AML-193 (cell line): ENCODE measurements at places on chromosomes 2 and 18.

DNA sequence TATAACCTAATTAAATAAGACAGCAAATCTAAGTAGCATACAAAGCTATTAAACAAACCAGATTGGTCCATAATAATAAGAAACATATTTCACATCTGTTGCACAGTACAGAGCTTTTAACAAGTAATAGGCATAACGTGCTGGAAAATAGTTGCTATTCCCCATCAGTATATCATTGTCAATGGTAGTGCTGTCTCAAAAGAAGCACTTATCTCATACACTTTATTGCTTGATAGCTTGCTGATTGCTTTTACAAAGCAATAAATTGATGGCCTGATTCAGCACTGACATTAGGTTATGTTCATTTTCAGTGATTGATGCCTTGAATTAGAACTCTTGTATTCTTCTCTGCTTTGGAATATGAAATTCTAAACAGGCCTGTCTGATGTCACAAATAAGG, 641.7 kb downstream of the CBLN2 start:
- DNase-seq: no peak

DNA sequence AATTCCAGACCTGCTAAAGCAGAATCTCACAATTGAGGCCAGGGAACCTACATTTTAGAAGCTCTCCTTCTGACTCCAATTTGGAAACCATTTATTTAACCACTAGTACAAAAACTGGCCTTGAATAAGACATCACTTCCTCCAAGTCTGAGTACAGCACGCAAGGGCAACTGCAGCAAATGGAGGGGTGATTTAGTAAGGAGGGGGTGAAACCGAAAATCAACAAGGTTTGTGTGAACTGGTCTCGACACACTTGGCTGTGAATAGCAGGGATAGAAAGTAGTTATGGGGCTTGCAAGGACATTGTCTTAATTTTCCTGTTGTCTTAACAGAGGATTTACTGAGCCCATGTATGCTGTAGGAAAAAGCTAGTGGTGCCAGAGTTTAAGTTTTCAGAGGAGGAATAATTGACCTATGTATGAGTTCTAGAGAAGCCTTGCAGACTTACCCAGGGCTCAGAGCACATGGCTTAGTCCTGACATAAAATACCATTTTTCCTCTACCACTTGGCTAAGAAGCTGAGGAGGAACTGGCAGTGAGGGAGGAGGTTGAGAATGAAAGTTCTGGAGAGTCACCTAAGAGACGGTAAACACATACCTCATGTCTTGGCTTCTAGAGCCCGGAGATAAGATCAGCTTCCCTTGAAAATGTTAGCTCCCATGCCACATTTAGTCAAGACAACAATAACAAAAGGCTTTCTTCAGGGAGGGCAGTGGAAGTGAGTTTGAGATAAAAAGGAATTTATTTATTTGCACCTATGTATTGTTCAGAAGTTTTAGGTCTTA, 114.8 kb downstream of the SMAD2 start:
- DNase-seq: no peak

DNA sequence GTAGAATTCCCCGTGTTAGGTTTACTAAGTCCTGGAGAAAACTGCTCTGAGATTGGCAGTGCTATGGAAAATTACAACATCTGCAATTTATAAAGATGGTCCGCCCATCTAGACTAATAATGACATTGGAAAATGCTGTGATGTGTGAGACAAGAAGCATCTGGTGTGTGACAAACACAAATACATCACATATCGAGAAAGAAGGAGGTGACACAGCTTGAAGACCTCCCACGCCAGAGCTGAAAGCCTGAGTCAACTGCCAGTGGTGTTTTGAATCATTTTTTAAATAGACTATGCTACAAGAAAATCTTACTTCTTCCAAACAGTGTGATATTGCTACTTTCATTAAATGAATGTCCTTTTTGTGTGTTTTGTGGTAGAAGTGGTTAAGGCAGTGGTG, 8.6 kb upstream of the ANO7 start:
- no peak for DNase-seq

GRCh38 chr18:79476031-79476917, 80.5 kb downstream of the NFATC1 start:
- DNase-seq: no peak

- no peak for DNase-seq
Observed at GRCh38 chr2:152462779-152463178, 127.8 kb downstream of the FMNL2 start.

DNA sequence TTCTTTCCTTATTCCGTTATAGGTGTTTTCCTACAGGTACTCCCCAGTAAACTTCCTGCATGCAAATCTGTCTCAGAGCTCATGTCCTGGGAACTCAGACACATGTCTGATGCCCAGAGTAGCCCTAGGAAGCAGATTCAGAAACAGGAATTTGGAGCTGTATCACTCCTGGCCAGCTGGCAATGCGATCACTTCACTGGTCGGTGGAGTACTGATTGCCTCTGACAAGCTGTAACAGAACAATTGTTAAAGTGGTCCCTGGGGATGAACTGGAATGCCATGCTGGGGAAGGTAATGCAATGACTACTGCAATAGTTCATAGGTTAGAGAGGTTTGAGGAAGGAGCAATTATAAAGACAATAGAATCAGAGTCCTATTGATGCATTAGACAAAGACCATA, 131.6 kb upstream of the DOCK10 start:
- DNase-seq: no peak

- no peak for DNase-seq
Observed at GRCh38 chr2:99743146-99743545, 253.3 kb upstream of the REV1 start.
